Stimulated activated CD8-positive, alpha-beta memory T cell treated with anti-CD3 and anti-CD28 coated beads, Interleukin-7, amount 100 ng/mL, for 1 hour (primary cell): ENCODE measurements at places on chromosomes 4 and X.

DNA sequence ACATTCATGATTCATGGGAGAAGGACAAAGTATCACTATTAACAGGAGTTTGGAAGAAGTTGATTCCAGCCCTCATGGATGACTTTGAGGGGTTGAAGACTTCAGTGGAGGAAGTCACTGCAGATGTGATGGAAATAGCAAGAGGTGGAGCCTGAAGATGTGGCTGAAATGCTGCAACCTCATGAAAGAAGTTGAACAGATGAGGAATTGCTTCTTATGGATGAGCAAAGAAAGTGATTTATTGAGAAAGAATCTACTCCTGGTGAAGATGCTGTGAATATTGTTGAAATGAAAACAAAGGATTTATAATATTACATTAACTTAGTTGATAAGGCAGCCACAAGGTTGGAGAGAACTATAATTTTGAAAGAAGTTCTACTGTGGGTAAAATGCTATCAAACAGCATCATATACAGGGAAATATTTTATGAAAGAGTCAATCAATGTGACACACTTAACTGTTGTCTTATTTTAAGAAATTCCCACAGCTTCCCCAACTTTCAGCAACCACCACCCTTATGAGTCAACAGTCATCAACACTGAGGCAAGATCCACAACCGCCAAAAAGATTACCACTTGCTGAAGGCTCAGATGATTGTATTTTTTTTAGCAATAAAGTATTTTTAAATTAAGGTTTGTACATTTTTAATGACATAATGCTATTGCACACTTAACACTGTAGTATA is 302.6 kb downstream of the CBLL2 start:
- DNase-seq: no peak

DNA sequence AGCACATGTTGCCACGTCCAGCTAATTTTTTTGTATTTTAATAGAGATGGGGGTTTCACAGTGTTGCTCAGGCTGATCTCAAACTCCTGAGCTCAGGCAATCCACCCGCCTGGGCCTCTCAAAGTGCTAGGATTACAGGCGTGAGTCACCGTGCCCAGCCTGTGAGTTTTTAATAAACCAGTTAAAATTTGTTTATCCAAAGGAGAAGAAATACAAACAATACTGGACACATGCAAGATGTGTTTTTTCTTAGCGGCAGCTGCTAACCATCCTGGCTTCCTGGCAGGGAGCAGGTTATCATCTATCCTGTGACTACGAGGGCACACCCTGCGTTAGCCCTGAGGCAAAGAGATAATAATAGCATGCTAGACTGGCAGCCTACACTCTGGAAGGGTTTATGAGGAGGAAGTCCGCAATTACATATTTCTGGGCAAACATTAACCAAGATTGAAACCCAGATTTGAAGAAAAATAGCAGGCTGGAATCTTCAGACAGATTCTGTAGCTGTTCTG is 191.4 kb downstream of the SPRY1 start:
- DNase-seq: no peak

GRCh38 chr4:52750819-52751486 is at the start of gene ERVMER34-1:
ERVMER34-1 (minus strand) TSS chr4:52751425; CDS start chr4:52745520, 5,905 bp downstream.
- DNase-seq: no peak

- DNase-seq: no peak
Measured at GRCh38 chrX:40082447-40083119, 15.2 kb downstream of the BCOR start.

DNA sequence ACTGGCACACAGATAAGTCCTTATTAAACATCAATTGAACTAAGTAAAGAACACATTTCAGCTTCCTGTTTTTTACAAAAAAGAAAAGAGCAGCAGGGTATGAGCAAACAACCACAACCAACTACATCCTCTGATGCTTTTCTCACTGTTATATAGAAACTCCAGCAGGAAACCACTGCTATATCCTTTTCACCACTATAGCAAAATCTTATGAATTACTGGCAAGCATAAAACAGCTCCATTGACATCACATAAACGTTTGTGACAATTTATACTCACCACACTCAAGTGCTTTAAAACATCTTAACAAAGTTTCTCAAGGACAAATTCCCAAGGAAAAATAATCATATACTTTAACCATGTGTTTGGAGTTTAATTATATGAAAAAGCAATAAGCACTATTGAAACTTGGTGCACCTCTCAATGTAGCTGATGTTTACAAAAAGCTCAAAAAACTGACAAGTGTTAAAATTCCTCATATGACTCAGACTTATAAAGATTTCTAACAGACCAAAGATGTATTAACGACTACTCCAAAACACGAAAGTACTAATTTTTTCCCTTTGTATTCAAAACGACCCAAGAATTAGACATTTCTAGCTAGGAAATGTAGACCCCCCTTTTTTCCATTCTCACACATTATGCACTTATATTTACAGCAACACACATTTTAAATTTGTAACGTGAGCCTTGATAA is 12.9 kb downstream of the GPRIN3 start:
- no peak for DNase-seq

- DNase-seq: no peak
Measured at GRCh38 chrX:41481264-41482109, 34.3 kb downstream of the NYX start.

GRCh38 chr4:28772066-28772465 is 1911.4 kb downstream of the STIM2 start:
- DNase-seq: no peak

GRCh38 chrX:119206203-119206602 is 29.9 kb upstream of the PGRMC1 start:
- no peak for DNase-seq

DNA sequence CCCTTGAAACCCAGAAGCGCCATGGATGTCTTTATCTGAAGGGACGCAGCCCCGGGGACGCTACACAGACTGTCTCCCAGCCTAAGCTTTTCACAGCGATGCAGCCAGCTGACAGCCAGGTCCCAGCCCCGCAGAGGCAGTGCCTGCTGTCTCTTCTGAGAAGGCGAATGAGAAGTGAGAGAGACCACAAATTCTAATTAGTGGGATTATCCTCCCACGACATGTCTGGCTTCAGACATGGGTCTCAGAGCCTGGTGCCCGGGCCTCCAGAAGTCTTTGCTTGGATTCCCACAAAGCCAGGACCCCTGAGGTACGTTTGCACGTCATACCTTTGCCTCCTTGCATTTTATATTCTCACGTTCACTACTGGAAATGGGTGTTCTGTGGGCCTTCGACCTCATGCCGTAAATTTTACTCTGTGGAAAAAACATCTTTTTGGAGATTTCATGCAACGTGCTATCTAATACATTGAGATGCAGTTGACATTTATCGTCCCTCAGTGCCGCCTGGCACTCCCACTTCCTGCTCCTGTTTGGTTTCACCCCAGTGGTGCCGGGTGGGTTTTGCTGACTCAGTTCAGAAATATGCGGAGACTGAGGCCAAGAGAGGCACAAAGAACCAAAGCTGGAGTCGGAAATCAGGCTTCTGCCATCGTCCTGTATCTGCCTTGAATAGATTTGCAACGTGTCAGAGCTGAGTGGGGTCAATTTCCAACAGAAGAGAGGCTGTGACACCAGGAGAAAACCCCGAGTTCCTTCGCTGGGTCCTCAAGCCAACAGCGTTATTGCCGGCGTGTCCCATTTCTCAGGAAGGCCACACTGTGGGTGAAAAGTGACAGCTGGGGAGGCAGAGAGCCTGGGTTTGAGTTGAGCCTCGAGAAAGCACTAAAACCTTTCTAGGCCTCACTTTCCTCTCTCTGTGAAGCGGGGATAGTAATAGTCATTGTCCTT is 114.4 kb downstream of the STK32B start:
- no peak for DNase-seq
